ENCODE measurements at places on chromosomes 1 and 21.

- DNase-seq: no peak
Observed at GRCh38 chr1:152003846-152004442, 10.3 kb upstream of the S100A10 start.

DNA sequence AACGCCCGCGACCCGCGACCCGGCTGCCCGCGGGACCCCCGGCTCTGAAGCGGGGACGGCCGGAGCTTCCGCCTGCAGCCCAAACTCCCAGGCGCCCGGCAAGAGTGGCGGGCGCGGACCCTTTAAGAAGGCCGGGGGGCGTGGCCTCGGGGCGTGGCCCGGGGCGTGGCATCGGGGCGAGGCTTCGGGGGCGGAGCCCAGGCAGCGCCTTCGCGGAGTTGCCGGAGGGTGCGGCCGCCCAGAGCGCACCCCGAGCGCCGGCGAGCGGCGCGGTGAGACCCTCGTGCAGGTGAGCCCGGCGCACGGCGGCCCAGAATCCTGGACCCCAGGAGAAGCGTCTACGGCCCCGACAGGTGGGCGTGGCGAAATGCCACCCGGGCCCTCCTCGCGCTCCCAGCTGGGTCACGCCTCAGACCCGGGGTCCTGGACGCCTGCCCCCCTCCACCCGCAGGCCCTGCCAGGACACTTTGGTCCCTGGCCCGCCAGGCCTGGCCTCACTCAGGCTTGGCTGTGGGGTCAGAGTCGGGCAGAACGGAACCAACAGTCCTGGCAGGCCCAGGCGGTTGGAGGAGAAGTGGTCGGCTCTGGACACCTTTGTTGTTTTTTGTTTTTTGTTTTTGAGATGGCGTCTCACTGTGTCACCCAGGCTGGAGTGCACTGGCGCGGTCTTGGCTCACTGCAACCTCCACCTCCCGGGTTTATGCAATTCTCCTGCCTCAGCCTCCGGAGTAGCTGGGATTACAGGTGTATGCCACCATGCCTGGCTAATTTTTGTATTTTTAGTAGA lies 14.4 kb downstream of the RNF223 start:
- peak; percentile 87 for DNase-seq

GRCh38 chr1:165387505-165387904 lies 31.0 kb upstream of the LMX1A start:
- DNase-seq: no peak

- no peak for DNase-seq
Observed at GRCh38 chr1:4611563-4612341, 42.7 kb upstream of the AJAP1 start.

DNA sequence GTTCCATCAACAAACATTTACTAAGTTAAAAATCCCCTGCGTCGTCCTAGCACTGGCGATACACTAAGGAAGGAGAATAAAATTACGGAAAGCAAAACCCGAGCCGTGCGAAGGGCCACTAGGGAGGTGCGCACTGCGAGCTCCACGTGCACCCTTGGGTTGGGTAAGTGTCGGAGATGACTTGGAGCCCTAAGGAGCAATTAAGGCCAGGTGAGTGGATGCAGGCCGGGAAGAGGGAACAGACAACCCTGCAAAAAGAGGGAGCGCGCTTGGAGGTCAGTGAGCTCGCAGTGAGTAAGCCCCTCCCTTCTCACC lies 704 bp downstream of the WDR4 start:
- no peak for DNase-seq

DNA sequence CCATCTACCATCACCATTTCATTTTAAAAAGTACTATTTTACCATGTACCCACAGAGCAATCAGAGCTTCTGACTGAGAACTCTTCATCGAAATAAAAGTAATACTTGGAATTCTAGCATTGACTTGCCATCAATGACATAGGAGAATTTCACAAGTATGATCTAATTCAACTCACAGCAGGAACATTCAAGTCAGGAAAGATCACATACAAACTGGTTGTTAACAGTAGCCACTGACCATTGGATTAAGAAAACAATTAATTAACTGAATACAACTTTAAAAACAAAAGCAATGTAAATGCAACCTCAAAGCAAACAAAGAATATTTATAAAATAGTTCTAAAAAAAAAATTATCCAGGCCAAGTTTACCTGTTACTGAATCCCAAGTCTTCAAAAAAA lies 18.8 kb downstream of the RNF115 start:
- DNase-seq: no peak

- no peak for DNase-seq
Observed at GRCh38 chr1:59499273-59499942, 202.5 kb downstream of the FGGY start.

- no peak for DNase-seq
Observed at GRCh38 chr1:109521002-109521951, 11.8 kb upstream of the AMIGO1 start.

GRCh38 chr1:66298464-66298863 lies 235.5 kb upstream of the SGIP1 start:
- no peak for DNase-seq

All from neuronal stem cell (in vitro differentiated cells).